NCI-H774 (cell line): ENCODE measurements at places on chromosomes 7 and 10.

- DNase-seq, result no peak
Measured at GRCh38 chr10:33335551-33335800, 1.0 kb upstream of the NRP1 start.

DNA sequence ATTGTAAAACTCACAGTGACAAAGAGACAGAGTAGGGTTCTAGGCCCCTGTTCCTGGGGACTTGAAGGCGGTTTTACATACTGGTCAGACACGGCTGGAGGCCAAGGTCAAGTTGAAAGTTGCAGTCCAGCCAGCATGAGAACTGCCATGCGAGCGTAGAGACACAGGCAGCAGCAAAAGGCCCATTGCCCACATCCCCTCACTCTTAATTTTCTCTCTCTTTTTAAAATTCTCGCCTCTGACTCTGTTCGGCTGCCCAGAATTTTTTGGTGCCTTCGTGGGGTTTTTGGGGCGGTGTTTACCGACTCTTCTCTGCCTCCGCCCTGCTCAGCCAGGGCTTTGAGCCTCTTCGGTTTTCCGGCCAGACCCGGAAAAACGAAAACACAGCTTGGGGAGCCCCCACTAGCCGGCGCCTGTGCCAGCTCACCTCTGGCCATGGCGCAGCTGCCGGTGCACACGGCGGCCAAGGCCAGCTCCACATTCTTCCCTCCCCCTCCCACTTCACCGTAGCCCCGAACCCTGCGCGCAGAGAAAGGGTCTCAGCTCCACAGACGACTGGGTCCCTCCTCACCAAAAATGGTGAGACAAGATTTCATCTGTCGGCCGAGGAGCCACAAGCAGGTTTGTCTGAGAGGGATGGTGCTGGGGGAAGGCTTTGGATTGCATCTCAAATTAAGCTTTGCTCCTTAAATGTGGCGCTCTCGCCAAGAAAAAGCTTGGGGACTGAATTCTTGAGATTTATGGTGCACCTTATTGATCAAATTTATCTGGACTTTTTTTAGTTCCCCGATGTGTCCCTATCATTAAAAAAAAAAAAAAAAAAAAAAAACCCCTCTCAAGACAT is 2.3 kb upstream of the HOXA13 start:
- DNase-seq, result no peak

- DNase-seq, result no peak
Measured at GRCh38 chr7:91837397-91838070, 43.0 kb downstream of the MTERF1 start.

- no peak for DNase-seq
Measured at GRCh38 chr10:117492504-117492903, 50.0 kb upstream of the EMX2 start.

DNA sequence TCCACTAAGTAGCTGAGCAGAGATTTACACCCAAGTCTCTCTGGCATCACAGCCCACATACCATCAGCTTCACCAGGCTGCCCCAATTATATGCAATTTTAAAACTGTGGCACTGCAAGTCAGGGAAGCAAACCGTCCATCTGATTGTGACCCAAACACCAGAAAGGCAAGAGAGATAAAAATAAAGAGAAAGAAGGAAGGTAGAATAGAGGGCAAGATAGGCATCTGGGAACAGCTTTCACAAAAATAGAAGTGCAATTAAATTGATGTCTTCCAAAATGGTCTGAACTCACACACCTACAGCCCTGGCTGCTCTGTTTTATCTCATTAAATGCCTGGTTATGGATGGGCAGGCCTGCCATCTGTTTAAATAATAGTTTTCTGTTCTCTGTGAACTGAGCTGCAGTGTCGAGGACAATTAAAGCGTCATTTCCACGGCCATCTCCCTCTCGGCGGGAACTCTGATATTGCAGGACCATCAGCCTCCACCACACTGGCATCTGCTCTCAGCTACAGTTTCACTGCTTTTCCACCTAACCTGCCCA is 509.1 kb downstream of the INHBA start:
- no peak for DNase-seq

DNA sequence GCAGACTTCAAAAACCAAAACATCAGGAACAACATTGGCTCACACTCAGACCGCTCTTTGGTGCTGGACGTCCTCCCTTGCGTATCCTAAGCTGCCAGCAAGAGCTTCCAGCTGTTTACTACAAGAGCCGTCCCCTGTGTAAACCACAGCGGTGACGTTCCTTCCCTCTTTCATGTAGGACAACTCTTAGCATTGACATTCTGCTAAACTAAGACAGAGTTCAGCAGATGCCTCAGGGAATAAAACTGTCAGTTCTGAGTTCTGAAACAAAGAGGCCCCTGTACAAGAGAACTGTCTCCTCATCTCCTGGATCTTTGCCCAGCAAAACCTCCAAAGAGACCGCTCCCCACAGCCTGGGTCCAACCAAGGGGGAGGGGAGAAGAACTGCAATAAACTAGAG is 57.8 kb upstream of the OPALIN start:
- no peak for DNase-seq

DNA sequence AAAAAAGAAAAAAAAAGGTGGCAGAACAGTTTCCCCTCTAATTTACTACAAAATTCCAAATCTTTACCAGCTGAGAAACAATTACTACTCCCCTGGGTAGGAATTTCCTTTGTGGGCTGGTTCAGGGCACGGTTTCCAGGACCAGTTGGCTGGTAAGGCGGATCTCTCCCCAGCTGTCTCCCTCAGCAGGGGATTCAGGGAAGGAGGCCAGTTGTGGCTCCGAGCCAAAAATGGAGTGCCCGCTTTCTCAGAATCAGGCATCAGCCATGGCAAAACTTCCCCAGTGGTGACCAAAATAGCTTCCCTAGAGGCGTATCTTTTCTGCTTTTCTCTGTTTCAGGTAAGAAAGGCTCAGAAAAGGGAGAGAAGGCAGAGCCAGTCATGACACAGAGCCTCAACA is 91.2 kb downstream of the ZNF22 start:
- no peak for DNase-seq

GRCh38 chr10:33087152-33087551 is 129.1 kb upstream of the ITGB1 start:
- DNase-seq, result no peak

DNA sequence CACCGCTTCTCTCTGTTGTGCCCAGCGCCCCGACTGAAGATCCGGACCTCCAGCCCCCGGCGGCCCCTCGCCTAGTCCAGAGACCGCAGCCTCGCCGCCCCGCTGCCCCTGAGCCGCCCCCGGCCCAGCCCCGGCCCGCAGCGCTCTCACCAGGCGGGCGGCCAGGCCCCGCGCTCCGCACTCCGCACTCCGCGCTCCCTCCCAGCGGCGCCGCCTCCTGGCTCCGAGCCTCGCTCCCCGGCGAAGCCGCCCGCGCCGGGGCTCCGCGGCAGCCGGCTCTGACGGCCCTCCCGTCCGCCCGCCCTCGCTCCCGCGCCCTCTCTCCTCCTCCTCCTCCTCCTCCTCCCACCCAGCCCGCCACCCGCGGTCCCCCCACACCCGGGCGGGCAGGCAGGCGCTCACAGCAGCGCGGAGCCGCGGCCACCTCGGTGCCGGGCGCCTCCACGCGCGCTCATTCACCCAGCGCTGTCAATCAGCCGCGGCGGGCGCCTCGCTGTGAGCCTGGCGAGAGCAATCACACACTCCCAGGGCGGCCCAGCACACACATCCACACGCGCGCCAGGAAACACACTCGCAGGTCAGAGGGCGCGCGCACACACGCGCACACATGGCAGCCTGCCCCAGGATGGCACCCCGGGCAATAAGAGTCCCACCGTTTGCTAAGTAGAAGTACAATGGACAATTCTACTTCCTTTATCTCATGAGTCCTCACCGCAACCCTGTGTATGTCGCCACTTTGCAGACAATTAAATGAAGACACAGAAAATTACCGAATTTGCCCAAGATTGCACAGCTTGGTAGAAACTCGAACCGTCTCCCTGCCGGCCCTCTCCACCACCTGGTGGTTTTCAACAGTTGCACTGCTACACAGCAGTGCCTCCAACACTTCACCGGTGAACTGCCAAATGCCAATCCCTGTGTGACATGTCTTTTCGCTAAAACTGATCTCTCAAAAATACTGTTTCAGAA is at the start of gene PRRT4:
Gene PRRT4, minus strand, starts transcription at position 280 of the 969 bp plus-strand sequence.
- no peak for DNase-seq

- DNase-seq, result no peak
Measured at GRCh38 chr7:63054191-63054661, 944.4 kb upstream of the ZNF722 start.

DNA sequence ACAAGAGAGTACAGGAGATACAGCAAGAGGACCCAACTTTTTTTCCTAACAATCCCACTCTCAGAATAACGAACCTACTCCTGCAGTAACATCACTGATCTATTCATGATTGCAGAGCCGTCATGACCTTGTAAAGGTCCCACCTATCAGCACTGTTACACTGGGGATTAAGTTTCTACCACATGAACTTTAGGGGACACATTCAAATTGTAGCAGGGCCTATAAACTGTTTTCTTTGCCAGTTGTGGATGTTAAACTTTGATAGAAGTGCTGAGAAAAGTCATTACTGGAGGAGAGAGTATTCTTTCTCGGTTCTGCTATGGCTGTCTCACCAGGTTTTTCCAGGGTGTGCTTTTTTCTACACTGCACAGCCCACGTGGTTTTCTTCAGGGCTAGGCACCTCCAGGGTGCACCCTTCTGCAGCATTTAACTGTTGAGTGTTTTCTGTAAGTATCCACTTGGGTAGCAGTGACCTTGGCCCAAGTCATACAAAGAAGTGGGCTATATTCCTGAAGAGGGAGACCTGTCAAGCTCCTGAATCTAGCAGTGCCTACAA is 131.6 kb upstream of the AHR start:
- DNase-seq, result no peak

GRCh38 chr10:33734393-33735155 is 400.1 kb upstream of the NRP1 start:
- DNase-seq, result no peak

DNA sequence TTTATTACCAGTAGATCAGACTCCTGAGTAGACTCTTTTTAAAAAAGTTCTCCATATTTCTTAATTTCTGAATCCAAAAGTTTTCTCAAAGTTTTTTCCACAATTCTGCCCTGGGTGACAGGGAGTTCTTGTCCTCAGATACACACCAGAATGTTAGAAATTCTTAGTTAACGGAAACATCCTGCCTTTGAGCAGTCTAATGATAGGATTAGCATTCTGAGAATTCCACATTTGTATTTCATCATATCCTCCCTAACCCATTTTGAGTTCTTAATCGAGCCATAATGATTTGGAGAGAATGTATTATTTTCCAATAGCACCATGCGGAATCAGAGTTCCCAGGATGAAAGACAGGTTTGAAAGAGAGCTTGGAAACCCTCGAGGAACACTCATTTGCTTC is 28.9 kb upstream of the MRPS33 start:
- no peak for DNase-seq

DNA sequence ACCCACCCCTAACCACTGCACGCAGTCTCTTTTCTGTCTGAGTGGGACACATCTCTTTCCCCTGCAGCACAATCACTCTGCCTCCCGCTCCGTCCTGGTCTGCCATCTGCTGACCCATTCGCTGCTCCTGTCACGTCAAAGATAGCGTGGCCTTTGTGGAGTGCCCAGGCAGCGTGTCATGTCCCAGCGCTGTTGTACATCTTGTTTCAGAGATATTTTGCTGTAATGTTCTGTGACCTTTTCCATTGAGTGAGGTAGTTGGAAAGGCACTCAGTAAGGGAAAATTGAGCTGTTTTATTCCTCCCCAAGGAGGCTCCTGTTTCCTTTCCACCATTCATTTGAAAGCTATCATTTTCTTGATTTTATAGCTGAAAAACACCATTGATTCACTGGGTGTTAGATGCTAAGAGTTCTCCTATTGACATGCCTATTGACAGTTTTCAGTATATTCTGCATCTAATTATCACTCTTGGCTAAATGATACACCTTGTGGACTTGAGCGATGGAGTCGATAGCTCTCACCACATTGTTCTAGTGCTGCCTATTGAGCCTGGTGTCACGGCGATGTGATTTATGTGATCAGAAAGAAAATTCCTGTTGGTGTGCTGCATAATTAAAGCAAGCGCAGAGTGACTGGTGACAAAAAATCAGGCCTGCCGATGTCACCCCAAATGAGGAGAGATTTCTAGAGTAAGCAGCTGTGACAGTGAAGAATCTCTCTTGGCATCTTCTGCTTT is 372.6 kb downstream of the LRMDA start:
- DNase-seq, result no peak

DNA sequence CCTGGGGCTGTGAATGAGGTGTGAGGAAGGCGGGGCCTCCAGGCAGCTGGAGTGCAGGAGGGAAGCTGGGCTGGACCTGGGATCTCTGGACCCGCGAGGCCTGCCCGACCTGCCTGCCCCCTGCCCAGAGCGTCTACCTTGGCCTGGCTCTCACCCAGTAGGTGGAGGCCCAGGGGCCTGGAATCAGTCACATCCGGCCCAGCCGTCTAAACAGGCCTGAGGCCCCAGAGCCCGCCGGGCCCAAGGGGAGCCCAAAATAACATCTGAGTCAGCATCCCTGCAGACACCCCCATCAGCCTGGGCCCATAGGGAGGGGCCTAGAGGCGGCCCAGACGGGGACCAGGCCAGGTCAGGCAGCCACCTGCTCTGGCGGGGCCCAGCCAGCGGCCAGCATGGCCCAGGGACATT is 15.1 kb upstream of the ELN start:
- no peak for DNase-seq

- no peak for DNase-seq
Measured at GRCh38 chr7:99314504-99314903, 11.2 kb upstream of the ARPC1A start.

- no peak for DNase-seq
Measured at GRCh38 chr10:124614003-124614659, 130.0 kb downstream of the FAM53B start.

DNA sequence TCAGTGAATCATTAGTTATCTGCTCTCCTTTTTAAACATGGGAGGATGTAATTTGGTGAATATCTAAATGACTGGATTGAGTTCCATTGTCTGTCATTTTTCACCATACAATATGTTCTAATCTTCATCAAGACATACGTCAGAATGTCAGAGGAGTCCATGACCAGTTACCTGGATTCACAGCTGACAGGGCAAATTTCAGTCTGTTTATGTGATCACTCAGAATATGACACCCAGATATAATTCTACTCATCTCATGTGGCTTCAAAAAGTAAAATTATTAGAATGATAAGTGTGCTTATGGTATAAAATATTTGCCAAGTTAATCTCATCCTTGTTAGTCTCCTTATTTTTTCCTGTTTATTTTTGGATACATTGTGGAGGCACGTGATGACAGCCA is 150.2 kb downstream of the CDC14C start:
- DNase-seq, result no peak

DNA sequence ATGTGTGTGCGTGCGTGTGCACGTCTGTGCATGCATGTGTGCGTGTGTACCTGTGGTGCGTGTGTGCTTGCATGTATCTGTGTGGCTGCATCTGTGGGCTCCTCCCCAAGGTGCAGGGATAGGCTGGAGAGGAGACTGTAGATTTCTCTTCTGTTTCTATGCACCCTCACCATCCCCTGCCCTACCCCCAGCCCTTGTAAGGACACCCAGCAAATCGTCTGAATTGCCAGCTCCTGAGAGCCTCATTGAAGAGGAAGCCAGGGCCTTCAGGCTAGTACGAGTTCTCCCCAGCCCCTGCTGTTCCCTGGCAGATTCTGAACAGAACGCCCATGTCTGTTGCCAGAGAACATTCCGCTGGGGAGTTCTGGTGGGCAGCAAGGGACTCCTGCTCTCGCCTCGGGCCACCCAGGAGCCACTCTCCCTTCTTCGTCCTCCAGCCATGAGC is 17.0 kb upstream of the TRIM8 start:
- DNase-seq, result no peak

GRCh38 chr7:117135553-117135891 is 182.2 kb downstream of the ST7 start:
- no peak for DNase-seq
